Natural killer cell treated with Interleukin-12 subunit alpha and Interleukin-12 subunit beta and Interleukin-15 and Interleukin-18, amount 100 ng/mL, for 72 hours (primary cell): ENCODE measurements at places on chromosomes 11 and 22.

GRCh38 chr11:107301878-107302277 is 155.7 kb downstream of the CWF19L2 start:
- DNase-seq: no peak

GRCh38 chr22:18966748-18967147 is 30.7 kb upstream of the PRODH start:
- DNase-seq: no peak

- no peak for DNase-seq
These were observed 2.3 kb downstream of the SLC25A1 start for GRCh38 chr22:19176175-19176643.

DNA sequence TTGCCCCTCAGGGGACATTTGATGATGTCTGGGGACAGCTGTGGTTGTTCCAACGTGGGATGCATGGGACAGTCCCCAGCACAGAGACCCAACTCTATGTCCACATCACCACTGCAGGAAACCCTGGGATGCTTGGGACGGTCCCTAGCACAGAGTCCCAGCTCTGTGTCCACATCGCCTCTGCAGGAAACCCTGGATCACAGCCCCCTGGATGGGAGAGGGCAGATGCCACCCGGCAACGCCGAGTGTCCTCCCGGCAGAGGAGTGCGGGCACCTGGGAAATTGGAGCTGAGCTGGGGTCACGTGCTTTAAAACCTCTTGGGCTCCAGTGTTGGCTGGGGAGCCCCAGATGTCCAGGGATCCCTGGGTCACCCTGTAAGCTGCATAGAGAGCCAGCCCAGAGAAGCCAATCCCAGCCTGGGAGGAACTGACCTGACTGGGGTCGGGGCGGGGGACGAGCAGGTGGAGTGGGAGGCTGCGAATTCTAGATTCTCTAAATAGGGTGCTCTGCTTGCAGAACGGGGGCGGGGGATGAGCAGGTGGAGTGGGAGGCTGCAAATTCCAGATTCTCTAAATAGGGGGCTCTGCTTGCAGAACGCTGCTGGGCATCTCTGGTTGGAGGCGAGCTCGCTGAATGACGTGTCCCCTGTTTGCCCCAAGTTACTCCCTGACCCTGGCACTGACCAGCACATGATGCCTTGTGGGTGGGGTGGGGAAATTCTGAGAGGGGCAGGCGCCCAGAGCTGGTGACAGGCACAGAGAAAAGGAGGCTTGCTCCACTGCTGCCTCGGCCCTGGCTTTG is 1197.8 kb downstream of the BRD1 start:
- DNase-seq: no peak

- DNase-seq: no peak
These were observed 166.5 kb downstream of the UVRAG start for GRCh38 chr11:75981546-75981945.

GRCh38 chr11:6303661-6304060 is 16.6 kb downstream of the CAVIN3 start:
- DNase-seq: no peak

- DNase-seq: no peak
These were observed 95.4 kb upstream of the PITPNB start for GRCh38 chr22:28014211-28015045.

- no peak for DNase-seq
These were observed 6.0 kb downstream of the SPTBN2 start for GRCh38 chr11:66722745-66723651.

DNA sequence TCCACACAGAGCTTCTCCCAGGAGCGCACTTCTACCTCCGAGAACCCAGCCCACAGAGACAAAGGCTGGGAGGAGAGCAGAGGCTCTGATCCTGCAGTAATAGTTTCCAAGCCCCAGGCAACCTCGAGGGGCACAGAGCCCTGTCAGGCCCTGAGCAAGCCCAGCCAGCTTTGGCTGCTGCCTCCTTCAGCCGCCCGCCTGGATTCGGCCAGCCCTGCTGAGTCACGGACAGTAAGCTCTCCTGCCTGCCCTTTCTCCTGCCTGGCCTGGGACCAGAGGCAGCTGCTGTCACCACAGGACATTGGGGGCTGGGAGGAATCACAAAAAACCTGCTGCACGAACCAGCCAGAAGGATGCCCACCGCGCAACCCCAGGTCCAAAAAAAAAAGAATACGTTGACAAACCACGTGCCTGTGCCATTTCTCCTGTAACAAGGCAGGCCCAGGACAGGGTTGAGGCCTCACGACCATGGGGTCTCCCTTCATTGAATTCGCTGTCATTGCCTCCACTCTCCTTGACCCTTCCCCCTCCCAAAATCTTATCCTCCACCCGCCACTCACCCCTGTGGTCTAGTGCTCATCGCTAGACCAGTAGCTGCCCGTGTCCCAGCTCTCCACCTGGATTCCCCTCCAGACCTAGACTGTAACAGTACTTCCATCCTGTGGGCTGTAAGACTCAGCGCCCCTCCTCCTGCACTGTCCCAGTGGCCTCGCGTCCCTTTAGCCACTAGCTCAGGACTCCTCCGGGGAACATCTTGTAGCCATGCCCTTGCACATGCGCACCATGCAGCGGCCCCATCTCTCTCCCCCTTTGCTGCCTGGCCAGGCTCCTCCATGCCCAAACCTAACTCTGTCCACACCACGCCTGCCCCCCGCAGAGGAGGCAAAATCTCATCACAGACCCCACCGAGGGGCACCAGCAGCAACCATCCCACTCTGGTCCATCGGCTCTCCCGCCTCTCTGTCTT is 7.4 kb upstream of the SLC22A12 start:
- DNase-seq: no peak

- no peak for DNase-seq
These were observed 117.6 kb downstream of the ARHGAP8 start for GRCh38 chr22:44870021-44870420.
